ENCODE measurements at places on chromosomes 7 and 10.

DNA sequence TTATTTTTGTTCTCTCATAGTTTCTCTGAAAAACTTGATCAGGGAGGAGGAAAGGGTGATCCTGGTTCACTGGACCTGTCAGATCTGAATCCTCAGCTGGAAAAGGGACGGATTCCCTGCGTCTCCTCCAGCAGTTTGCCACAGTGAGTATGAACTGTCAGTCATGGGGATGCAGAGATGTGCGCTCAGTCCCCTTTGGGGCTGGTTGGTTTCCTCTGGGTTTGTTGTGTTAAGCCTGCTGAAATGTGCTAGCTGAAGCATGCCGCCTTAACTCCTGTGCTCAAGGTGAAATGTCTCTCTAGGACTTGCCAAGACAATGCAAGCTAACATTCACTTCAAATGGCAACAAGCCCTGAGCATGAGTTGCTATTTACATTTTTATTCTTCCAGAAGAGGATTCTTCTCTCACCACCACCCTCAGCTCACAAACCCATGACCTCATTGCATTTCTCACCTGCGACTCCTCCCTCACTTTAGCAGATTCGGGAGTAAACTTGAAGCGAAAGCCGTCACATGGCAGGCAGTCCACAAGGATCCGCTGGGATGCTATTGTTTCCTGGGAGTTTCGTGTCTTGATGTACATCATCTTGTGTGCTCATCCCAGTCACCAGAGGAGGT lies 192.9 kb upstream of the FZD8 start:
- DNase-seq = no peak

DNA sequence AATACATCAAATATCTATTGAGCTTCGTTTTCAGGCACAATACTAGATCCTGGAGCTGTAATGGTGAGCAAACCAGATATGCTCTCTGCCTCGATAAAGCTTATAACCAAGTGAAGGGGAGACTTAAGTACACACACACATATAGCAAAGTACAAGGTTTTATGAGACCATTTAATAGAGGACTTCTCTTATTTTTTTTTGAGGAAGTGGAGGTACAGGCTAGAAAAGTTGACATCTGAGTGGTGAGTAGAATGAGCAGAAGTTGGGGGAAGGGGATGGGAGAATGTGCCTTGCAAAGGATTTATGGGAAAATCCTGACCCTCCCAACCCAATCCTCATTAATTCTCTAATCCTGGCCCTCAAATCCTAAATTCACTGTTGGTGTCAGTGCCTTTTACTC lies 7.7 kb downstream of the CCDC136 start:
- no peak for DNase-seq

- no peak for DNase-seq
Measured at GRCh38 chr10:103783681-103784080, 71.7 kb downstream of the SH3PXD2A start.

- peak; percentile 8 for DNase-seq
Measured at GRCh38 chr10:129969911-129970464, 5.9 kb upstream of the EBF3 start.

DNA sequence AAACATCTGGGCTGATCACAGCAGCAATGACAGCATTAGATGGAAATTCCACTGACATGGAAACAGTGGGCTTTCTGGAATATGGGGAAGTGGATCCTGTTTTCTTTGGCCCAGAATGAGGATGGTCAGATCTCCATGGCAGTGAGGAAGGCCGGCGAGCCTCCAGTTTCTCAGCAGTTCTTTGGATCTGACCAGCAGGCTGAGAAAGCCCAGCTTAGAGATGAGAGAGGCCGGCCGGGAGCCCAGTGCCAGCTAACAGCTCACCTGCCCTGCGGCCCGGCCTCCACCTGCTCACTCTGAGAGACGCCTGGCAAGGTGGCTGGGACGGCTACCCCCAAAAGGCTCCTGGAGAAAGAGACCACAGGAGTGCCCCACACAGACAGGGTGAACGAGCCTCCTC lies 24.2 kb downstream of the GPER1 start:
- DNase-seq = no peak

DNA sequence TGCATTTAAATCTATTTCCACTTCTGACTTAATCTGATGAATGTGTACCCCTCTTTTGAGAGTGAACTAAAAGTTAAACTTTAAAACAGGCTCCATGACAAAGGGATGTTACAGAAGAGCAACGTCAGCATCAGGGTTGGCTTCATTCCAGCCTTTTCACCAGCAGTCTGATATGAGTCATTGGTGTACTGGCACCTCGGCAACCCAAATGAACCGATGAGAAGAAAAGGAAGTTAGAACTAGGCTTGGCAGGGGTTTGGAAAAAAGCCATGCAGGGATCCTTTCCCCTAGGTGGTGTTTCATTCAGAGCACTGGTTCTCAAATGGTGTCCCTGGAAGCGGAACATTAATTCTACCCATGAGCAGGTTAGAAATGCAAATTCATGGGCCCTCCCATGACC lies 53.6 kb downstream of the SEC61G start:
- no peak for DNase-seq

- DNase-seq = no peak
Measured at GRCh38 chr10:102648889-102649796, 4.9 kb downstream of the TRIM8 start.

DNA sequence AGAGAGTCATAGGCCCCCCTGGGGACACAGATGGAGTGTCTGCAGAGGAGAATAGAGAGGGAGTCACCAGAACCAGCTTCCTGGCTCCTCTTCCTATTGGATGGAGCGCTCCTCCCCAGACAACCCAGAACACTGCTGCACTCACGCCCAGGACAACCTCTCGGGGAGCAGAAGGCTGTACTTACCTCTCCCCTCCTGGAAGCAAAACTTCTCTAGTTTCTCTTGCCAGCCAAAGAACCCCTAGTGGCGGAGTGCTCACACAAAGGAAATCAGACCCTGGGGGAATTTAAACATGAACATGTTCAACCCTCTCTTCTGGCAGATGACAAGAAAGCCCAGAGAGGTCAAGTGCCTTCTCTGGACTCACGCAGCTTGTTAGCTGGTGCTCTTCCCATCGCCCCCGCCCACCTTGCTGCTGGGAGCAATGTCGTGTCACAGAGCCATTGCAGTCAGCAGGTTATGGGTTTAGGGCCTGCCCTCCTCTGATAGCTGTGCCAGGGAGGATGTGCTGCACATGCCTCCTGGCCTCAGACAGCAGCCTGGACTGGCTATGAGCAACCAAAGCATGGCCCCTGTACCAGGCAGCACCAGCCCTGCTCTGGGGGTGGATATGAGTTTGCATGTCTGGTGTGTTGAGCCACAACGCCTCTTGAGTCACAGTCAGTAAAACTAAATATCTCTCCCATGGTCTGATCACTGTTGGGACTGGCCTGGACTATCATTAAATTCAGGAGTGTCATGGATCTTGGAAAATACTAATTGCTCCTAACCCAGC lies 84.4 kb downstream of the SLIT1 start:
- DNase-seq = no peak

- DNase-seq = no peak
Measured at GRCh38 chr7:55242613-55243012, 122.5 kb upstream of the LANCL2 start.

DNA sequence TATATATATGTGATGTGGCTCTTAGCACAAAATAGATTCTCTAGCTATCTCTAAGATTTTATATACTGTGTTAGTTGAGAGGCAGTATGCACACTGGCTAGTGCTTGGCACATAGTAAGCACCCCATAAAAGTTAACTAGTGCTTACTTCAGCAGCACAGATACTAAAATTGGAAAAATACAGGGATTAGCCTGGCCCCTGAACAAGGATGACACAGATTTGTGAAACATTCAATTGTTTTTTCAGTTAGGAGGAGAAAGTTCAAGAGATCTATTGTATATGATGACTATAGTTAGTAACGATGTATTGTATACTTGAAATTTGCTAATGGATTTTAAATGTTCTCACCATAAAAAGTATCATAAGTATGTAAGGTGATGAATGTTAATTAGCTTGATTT lies 78.3 kb upstream of the LRRC17 start:
- DNase-seq = no peak

- DNase-seq = no peak
Measured at GRCh38 chr10:56943221-56943755, 582.2 kb upstream of the ZWINT start.

GRCh38 chr7:106472741-106473140 lies 188.0 kb upstream of the NAMPT start:
- no peak for DNase-seq

DNA sequence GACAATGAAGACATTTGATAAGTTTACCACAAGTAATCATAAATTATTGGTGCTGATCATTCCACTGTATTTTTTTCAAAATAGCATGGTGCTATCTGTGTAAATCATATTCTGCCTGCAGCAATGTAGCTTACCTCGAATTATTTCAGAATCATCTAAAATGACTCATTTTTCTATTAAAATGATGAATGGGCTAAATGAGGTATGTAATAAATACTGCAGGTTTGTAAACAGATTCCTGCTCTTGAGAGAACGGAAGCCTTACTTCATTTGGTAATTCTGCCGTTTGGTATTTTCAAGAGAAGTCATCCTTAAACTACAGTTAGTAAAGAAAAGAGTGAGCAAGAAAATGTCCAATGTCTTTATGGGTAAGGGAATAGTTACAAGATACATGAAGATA lies 115.9 kb downstream of the CHCHD3 start:
- no peak for DNase-seq

DNA sequence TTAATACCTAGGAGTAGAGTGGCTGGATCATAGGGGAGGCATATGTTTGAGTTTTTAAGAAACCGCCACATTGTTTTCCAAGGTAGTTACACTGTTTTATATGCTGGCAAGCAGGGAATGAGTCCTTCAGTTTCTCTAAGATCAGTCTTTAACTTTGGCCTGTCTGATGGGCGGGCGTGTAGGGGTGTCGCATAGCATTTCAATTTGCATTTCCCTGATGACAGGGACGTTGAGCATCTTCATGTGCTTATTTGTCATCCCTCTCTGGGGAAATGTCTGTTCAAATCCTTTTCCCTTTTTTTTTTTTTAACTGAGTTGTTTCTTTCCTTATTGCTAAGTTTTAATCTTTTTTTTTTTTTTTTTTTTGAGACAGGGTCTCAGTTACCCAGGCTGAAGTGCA lies 9.8 kb downstream of the MTG1 start:
- DNase-seq = no peak

DNA sequence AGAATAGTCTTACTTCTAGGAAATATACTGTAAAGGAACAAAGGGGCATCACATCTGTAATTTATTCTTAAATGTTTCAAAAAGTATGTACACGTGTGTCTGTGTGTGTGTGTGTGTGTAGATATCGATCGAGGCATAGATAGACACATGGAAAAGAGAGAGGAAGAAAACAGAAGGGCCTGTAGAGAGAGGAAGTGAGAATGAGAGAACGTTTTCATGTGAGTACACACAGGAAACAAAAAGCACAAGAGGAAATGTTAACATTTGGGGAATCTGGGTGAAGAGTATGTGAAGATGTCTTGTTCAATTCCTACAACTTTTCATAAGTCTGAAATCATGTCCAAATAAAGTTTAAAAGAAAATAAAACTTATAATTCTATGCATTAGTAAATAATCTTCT lies 286.5 kb upstream of the SORCS1 start:
- no peak for DNase-seq

Data from large intestine (tissue), 12 donors.